ENCODE measurements at places on chromosomes 11 and 22. TPM values are rescaled to one million over a fixed set of nuclear protein-coding genes. Genes with fewer than 3 reads are reported as not detected.

The HSCB gene
- total RNA-seq: 19.2 TPM

The CARD16 gene
- total RNA-seq: 92.0 TPM

GRCh38 chr11:68792400-68792966 is 41.2 kb upstream of the TESMIN start:
- H3K4me3 ChIP-seq: no peak overlapping the region
- no peaks in the 10 kb centered on the region for H3K4me1 ChIP-seq
- peaks cover 16% of the 10 kb centered on the region for H3K36me3 ChIP-seq
- H3K27ac ChIP-seq: no peak overlapping the region
- no peaks in the 10 kb centered on the region for H3K27me3 ChIP-seq

- H3K36me3 ChIP-seq: peaks cover 38% of the 10 kb centered on the region
- H3K27ac ChIP-seq: no peak overlapping the region
- no peak for DNase-seq
Measured at GRCh38 chr22:49899530-49899929, 18.7 kb downstream of the ALG12 start.

- H3K36me3 ChIP-seq: peaks cover 26% of the 10 kb centered on the region
- no peak for DNase-seq
- peaks cover 55% of the 10 kb centered on the region for H3K4me1 ChIP-seq
- peak overlapping the region; percentile 86 for H3K27ac ChIP-seq
Measured at GRCh38 chr11:14357881-14358728, 878 bp downstream of the RRAS2 start.

DNA sequence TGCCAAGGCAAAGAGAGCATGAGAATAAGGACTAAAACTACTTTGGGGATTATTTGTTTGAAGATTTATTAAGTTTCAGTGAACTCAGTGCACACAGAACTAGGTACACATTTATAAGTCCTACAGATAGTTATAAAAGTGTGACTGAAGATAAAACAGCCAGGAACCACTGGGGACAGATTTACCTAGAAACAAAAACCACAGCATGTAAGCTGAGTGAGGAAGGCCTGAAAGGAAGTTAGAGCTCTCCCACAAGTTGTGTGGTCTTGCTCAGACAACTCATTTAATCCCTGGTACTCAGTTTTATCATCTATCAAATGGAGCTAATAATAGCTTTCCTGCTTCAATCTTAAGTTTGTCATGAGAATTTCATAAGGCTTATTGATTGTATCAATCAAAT is 311.2 kb upstream of the FAT3 start:
- no peak for DNase-seq
- no peak overlapping the region for H3K4me3 ChIP-seq
- H3K27ac ChIP-seq: no peak overlapping the region
- H3K36me3 ChIP-seq: no peaks in the 10 kb centered on the region
- no peaks in the 10 kb centered on the region for H3K4me1 ChIP-seq

DNA sequence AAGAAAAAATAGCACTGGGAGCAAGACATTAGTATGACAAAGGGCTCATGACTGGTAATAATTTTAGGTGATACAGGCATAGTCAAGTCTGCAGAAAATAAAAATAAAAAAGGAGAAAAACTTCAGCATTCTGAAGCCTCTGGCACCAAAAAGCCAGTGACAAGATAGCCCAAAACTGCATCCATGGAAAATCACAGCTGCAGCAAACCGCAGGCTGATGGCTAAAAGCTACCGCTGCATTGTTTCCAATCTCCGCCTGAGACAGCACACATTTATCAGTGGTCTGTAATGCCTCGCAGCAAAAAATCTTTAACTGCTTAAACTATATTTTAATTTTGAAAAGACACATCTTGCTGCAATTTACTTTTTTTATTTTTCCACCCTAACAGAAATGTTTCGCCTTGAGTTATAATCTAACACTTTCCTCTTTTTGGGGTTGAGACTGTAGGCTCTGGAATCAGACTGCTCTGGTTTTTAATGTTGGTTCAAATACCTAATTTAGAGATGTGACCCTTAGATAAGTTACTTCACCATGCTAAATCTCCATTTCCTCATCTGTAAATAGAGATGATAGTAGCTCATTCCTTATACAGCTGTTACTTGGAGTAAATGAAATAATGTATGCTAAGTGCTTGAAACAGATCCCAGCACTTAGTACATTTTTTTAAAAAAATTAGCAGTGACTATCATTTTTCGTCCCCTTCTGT is 42.0 kb upstream of the FIBIN start:
- H3K4me3 ChIP-seq: no peak overlapping the region
- H3K27me3 ChIP-seq: no peaks in the 10 kb centered on the region
- no peak for DNase-seq
- H3K4me1 ChIP-seq: no peaks in the 10 kb centered on the region
- no peak overlapping the region for H3K27ac ChIP-seq
- H3K36me3 ChIP-seq: no peaks in the 10 kb centered on the region

GRCh38 chr22:18947905-18948304 is 11.8 kb upstream of the PRODH start:
- no peak overlapping the region for H3K4me3 ChIP-seq
- DNase-seq: no peak
- peaks cover 19% of the 10 kb centered on the region for H3K27me3 ChIP-seq
- no peak overlapping the region for H3K27ac ChIP-seq
- H3K36me3 ChIP-seq: no peaks in the 10 kb centered on the region

The NRGN gene
- total RNA-seq: 6.6 TPM

GRCh38 chr11:794766-795633 is 3.1 kb downstream of the SLC25A22 start:
- H3K4me1 ChIP-seq: peaks cover 13% of the 10 kb centered on the region
- peaks cover 2% of the 10 kb centered on the region for H3K36me3 ChIP-seq
- no peaks in the 10 kb centered on the region for H3K27me3 ChIP-seq

DNA sequence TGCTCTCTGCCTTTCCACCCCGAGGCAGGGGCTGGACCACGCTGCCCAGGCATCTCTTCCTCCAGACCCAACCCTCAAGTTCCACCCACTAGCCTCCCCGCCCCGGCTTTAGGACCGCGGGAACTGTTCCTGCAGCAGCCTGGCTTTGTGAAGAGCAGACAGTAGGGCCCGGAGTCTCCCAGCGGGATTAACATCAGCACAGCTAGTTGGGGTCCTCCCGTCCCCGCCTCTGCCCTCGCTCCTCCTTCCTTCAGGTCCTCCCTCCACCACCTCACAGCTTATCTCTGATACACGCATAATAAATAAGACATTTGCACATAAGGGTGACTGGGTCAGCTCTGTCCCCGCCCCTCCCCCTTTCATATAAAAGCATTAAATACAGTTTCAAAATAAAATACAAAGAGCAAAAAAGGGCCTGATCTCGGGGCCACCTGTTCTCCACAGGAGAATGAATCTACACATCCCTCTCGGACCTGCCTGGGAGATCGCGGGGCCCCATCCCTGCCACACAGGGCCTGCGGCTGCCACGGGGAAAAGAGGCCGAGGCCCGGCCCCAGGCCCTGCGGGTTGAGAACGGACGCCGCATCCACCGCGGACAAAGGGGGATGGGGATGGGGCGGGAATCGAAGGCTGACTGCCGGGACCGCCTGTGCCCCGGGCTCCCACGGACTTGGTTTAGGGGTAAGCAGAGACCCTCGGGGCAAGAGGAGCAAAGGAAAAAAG is 6.5 kb downstream of the ZFTA start:
- no peak overlapping the region for H3K4me3 ChIP-seq
- no peaks in the 10 kb centered on the region for H3K27me3 ChIP-seq
- no peak overlapping the region for H3K27ac ChIP-seq
- peaks cover under 1% of the 10 kb centered on the region for H3K4me1 ChIP-seq
- peaks cover 3% of the 10 kb centered on the region for H3K36me3 ChIP-seq

The WBP2NL gene
- 0.91 TPM for total RNA-seq

DNA sequence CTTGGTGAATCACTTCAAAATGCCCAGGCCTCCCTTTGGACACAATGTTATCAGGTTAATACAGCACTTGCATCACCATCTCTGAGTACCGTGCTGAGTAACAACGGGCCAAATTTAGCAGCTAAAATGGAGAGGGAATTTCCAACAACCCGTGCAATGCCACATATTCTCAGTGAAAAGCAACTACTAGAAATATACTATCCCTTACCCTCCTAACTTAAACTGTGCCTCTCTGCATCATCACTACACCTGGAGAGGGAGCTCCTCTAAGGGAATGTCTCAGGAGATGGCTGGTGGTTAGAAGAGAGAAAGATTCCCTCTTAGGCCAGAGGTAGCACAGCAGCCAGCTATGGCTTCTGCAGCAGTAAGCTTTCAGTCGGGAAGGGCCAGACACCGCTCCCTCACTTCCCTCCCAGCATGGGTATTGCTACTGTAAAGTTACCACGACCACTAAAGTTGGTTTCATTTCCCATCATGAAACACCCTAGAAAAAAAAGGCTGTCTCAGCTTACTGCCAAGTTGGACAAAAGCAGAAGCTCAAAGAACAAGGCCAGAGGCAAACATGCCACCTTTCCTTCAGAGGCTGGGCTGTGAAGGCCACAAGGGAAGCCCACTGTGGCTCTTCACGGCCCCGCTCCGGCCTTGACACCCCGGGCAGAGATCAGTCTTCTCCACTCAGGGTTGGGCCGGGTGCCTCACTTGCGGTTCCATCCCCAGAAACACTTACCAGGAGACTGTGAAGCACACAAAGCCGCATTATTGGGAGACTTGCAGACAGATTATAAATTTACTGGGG is 3.9 kb downstream of the MAML2 start:
- peak overlapping the region; percentile 92 for H3K4me3 ChIP-seq
- H3K36me3 ChIP-seq: peaks cover 25% of the 10 kb centered on the region
- peak; percentile 78 for DNase-seq
- H3K4me1 ChIP-seq: peaks cover 57% of the 10 kb centered on the region

GRCh38 chr11:76763573-76764346 is 19.4 kb upstream of the TSKU start:
- no peak for DNase-seq
- no peak overlapping the region for H3K27ac ChIP-seq
- H3K4me1 ChIP-seq: peaks cover 21% of the 10 kb centered on the region
- H3K36me3 ChIP-seq: no peaks in the 10 kb centered on the region

DNA sequence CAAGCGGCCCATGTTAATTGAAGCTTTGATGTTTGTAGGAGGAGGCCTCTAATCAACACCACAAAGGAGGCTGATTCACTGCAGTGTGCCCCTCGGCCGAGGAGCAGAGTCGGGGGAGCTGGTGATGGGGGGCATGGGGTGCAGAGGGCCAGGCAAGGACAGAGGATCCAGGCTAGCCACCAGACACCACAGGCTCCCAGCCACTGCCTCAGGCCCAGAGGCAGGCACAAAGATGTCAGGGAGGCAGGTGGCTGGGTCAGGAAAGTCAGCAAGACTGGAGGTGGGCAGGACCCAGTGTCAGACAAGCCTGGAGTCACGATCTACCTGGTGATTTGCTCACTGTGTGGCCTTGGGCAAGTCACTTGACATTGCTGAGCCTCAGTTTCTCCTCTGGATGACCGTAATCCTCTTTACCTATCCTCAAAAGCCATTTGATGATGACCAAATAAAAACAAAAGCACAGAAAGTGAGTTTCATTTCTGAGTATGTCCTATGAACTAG is 121.0 kb downstream of the BUD13 start:
- no peak overlapping the region for H3K4me3 ChIP-seq
- H3K36me3 ChIP-seq: no peaks in the 10 kb centered on the region
- no peak for DNase-seq
- H3K27me3 ChIP-seq: peaks cover 11% of the 10 kb centered on the region

The MPPED1 gene
- total RNA-seq: not detected

DNA sequence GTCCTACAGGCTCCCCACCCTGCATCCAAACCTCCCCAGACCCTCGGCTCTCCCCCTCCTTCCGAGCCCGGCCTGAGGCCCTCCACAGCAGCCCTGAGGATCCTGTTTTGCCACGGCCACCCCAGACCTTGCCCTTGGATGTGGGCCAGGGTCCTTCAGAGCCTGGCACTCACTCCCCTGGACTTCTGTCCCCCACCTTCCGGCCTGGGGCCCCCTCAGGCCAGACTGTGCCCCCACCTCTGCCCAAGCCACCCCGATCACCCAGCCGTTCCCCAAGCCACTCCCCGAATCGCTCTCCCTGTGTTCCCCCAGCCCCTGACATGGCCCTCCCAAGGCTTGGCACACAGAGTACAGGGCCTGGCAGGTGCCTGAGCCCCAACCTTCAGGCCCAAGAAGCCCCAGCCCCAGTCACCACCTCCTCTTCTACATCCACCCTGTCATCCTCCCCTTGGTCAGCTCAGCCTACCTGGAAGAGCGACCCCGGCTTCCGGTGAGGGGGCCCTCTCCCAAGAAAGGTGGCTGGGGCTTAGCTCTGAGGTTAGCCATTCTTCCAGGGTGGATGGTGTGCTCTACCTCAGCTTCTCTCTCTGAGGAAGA is 2.9 kb downstream of the INPP5J start:
- no peaks in the 10 kb centered on the region for H3K36me3 ChIP-seq
- no peak overlapping the region for H3K4me3 ChIP-seq
- no peaks in the 10 kb centered on the region for H3K27me3 ChIP-seq

GRCh38 chr11:47443028-47443700 is 5.8 kb downstream of the RAPSN start:
- no peaks in the 10 kb centered on the region for H3K36me3 ChIP-seq
- no peak for DNase-seq
- no peak overlapping the region for H3K4me3 ChIP-seq
- no peaks in the 10 kb centered on the region for H3K27me3 ChIP-seq

- no peak for DNase-seq
- no peaks in the 10 kb centered on the region for H3K27me3 ChIP-seq
- no peak overlapping the region for H3K27ac ChIP-seq
- H3K4me1 ChIP-seq: peaks cover 48% of the 10 kb centered on the region
Measured at GRCh38 chr11:123408619-123409455, 21.2 kb upstream of the GRAMD1B start.

- peaks cover 11% of the 10 kb centered on the region for H3K27me3 ChIP-seq
- no peak overlapping the region for H3K4me3 ChIP-seq
- no peak overlapping the region for H3K27ac ChIP-seq
- no peak for DNase-seq
- peaks cover 1% of the 10 kb centered on the region for H3K36me3 ChIP-seq
Measured at GRCh38 chr11:77252555-77253270, 48.8 kb downstream of the GDPD4 start.

GRCh38 chr11:85823816-85824215 is 12.9 kb upstream of the SYTL2 start:
- H3K27ac ChIP-seq: peak overlapping the region; percentile 86
- peak overlapping the region; percentile 43 for H3K4me3 ChIP-seq
- peak; percentile 87 for DNase-seq
- H3K4me1 ChIP-seq: peaks cover 71% of the 10 kb centered on the region

The FXYD2 gene
- 19.0 TPM for total RNA-seq

GRCh38 chr11:118746988-118747585 is 43.9 kb downstream of the DDX6 start:
- H3K4me1 ChIP-seq: no peaks in the 10 kb centered on the region
- H3K36me3 ChIP-seq: peaks cover 29% of the 10 kb centered on the region
- no peaks in the 10 kb centered on the region for H3K27me3 ChIP-seq
- no peak for DNase-seq

The TST gene
- total RNA-seq: 29.3 TPM

DNA sequence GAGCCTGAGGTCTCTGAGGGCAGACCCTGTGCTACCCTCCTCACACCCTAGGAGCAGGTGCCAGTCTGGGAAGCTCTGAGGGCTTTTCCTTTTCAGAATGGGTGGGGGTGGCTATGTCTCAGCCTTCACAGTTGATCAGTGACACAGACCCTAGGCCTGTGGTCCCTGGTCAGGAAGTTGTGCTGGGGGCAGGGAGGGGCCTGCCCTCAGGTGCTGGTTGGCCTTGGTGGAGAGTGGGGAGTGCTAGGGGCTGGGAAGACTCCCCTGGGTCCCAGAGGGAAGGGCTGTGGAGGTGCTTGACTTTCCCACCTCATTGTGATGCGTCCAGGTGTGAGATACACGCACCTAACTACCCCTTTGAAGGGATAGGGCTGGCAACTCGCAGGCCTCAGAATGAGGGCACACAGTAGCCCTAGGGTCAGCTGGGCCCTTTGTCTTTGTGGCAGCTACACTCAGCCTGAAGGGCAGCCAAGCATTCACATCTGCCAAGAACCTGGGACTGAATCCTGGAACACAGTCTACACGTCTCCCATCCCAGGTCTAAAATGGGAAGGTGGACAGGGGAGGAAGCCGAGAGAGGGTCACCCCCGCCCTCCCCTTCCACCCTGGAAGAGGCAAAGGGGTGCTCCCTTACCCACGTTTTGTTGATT is 31.2 kb upstream of the ATXN10 start:
- H3K27me3 ChIP-seq: peaks cover 66% of the 10 kb centered on the region
- H3K4me3 ChIP-seq: no peak overlapping the region
- peak; percentile 44 for DNase-seq
- peak overlapping the region; percentile 86 for H3K27ac ChIP-seq
- H3K4me1 ChIP-seq: peaks cover 55% of the 10 kb centered on the region

Measured in activated CD8-positive, alpha-beta memory T cell treated with anti-CD3 and anti-CD28 coated beads, Interleukin-2, amount 10 ng/mL, durations not matched to agents 7 days and 5 days (primary cell).